Uterus (tissue), 4 donors: ENCODE measurements at places on chromosomes 6 and 20.

DNA sequence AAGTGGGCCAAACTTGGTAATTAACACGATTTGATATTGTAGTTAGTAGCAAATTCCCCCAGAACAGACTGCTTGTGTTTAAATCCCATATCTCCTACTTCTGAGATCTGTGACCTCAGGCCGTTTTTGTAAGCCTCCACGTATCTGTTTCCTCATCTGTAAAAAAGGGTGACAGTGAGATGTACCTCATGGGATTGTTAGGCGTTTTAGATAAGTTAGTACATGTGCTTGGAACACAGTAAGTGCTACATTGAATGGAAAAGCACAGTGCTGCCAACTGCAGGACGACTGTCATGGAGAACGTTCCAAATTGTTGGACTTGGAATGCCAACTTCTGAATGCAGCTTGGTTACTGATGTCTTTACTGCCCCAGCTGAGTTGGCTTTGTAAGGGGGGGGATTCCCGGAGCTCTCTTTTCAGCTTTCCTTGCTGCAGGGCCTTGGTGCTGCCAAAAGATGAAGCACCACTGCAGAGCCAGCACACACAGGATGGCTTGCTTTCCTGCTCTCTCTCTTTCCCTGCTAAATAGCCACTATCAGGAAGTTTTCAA is 108.6 kb downstream of the OPN5 start:
- DNase-seq: no peak

DNA sequence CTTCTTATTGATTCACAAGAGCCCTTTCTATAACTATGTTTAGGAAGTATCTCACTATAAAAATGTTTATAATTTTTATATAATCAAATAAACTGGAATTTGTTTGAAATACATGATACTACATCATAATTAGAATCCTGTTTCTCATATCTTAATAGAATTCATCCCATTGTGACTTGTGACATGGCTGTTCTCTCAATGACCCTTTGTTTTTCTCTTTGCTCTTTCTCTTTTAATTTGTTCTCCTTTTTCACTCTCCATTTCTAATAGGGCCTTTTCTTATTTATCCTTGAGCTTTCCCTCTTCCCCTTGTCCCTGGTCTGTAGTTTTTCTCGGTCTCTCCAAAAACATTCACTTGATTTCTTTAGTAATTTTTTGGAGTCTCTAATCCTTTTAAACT is 111.3 kb downstream of the ADGRB3 start:
- DNase-seq: no peak

DNA sequence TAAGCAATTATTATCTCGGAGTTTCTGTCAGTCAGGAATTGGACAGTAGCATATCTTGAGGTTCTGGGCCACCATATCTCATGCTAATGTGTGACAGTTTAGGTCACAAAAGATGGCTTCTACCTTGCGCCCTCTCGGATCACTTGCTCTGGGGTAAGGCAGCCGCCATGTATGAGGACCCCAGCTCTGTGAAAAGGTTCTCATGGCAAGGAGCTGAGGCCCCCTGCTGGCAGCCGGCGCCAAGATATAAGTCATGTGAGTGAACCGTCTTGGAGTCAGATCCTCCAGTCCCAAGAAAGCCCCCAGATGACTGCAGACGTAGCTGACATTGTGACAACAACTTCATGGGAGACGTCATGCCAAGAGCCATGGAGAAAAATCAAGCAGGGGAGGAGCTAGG is 670.8 kb downstream of the KIF16B start:
- DNase-seq: no peak

DNA sequence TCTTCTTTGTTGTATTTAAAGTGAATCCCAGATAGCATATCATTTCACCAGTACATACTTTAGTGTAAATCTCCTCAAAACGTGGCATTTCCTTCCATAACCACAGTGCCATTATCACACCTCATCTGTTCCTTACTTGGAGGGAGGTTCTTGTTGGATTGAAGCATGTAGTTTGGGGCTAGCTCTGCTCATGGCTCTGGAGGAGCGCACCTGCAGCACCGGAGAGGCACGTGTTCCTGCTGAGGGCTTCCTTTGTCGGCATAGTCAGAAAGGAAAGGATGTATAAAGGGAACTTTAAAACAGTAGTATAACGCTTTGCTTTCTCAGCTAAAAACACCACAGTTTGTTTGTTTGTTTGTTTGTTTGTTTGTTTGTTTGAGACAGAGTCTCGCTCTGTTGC is 121.7 kb upstream of the TMEM181 start:
- no peak for DNase-seq

- DNase-seq: no peak
Measured at GRCh38 chr20:59805786-59806577, 127.5 kb downstream of the SYCP2 start.

- no peak for DNase-seq
Measured at GRCh38 chr6:130730600-130730999, 96.6 kb upstream of the SMLR1 start.

DNA sequence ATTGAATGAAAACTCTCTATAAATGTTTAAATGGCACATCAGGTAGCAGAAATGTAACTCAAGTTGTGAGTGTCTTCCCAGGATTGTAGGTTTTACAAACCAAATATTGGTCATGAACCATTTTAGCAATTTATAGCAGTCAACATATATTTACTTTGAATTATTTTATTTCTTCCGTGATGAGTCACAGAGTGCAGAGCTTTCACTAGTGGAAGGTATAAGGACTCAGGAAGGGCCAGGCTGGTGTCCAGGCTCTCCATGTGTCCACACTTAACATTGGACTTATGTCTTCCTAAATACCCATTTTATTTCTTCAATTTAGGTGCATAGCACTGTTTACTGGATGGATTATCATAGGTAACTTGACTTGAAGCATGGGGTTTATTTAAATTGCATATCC is 120.9 kb downstream of the OLIG3 start:
- no peak for DNase-seq

- peak; percentile 26 for DNase-seq
Measured at GRCh38 chr20:38315290-38315966, 11.5 kb downstream of the BPI start.

DNA sequence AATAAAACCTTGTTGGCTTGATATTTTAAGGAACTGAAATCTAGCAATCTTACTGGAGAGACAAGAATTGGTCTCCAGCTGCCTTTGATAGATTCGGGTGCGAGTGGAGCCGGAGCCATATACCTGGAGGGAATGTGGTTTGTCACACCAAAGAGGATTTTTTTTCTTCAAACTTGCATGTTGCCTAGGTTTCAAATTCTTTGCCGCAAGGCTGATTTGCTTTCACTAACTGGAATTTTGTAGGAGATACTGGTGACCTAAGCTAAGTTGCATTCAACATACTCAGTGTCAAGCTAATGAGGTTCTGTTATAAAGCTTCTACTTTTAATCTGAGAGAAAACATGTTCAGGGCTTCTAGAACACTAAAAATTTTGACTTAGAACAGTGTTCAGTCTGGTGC is 39.7 kb upstream of the ASIP start:
- DNase-seq: no peak

DNA sequence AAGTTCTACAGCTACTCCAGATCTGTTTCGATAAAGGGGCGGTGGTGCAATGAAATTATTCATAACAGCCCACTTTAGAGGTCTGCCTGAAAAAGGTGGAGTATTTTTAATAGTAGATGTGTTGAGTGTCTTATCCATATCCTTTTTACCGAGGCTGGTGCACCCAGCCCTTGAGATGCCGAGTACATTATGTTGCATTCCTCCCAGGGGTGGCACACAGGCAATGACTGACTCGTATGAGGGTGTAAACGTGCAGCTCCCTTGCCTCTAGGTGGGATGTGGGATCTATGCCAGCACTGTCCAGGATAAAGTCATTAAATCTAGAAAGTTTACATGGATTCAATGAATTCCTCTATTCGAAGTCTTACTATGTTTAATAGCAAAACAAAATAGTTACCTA is 355.6 kb downstream of the PLCB1 start:
- no peak for DNase-seq

GRCh38 chr6:84825461-84825860 is 61.1 kb upstream of the TBX18 start:
- DNase-seq: no peak

DNA sequence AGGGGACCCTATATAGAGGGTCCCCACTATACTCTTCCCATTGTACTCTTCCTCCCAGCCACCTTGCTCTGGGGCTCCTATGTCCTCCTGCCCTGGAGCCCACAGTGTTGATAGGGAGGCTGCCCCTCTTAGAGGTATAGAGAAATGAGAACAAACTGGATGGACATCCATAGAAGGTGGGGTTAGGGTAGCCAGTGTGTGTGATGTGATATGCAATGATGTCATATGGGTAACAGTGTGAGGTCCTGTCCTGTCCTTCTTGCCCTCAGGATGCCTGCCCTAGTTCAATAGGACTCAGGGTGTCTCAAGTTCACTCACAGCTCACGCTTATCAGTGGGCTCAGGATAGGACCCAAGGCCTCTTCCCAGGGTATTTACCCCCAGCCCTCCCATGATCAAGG is 435 bp downstream of the PTCRA start:
- no peak for DNase-seq

DNA sequence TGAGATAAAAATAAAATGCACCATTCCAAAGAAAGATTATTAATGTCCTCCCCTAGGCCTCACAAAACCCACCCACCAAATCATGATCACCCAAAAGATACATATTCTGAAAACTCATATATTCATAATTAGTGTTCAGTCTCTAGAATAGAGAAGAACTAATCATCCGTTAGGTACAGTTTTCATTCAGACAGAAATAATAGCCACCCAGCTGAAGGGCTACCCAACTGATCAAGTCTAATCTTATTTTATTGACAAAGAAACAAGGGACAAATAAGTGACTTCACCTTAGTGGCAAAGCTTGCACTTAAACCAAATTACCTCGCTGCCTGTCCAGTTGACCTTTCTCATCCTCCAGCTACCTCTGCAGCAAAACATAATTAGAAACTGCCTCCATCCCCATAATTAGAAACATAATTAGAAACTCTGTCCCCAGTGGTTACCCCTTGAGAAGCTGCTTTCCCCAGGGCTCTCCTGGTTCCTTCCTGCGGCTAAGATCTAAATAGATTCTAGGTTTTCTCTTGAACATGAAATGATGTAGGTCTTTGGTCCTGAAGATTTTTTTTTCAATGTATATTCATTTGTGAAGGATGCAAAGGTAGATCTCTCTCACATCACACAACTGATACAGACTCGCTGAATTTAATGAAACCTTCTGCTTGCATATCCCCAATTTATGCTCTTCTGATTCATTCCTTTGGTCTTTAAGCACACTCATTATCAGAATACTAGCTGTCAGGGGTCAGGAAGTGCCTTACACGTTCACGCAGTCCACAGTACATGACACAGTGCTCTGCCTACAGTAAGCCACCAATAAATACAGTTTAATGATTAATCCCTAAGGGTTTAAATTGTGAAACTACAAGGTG is 46.3 kb downstream of the HBS1L start:
- DNase-seq: no peak

DNA sequence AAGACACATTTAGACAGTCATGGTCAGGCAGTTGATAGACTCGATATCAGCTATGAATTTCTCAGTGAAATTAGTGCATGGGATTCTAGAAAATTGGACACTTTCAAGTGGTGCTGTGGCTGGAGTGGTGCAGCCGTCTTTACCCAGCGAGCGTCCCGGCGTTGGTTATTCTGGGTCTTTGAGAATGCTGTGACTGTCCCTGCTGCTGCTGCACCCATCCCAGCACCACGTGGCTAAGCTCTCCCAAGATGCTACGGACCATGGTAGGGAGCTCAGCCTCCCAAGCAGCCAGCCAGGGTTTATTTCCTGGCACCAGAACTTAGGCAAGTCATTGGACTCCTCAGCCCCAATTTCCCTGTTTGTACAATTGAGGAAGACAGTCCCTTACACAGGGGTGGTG is 147.2 kb upstream of the RPS6KA2 start:
- DNase-seq: no peak

- no peak for DNase-seq
Measured at GRCh38 chr6:22147921-22148776, 148.7 kb downstream of the PRL start.

GRCh38 chr6:94260765-94261164 is 841.4 kb upstream of the EPHA7 start:
- no peak for DNase-seq

GRCh38 chr6:13404228-13404891 is 76.0 kb upstream of the TBC1D7 start:
- DNase-seq: no peak

DNA sequence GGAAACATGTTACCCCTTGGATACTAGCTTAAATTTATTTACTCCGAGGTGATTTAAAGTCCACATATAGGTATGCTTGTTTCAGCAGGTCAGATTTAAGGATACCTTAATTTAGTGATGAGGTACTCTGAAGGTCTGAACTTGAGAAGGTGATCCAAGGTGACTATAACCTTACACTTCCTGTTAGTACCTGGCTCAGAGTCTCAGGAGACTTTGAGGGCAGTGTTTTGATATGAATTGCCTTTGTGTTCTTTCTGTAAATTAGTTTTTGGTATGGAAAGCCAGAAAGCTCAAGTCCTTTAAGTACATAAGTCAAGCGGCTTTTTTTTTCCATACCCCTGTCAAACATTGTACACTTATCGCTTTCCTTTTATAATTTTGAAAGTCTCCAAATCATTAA is 489.0 kb downstream of the CDKAL1 start:
- no peak for DNase-seq

GRCh38 chr6:28785962-28786679 is 137.7 kb downstream of the TRIM27 start:
- no peak for DNase-seq

GRCh38 chr6:1739680-1740079 is 130.0 kb downstream of the FOXC1 start:
- DNase-seq: no peak

DNA sequence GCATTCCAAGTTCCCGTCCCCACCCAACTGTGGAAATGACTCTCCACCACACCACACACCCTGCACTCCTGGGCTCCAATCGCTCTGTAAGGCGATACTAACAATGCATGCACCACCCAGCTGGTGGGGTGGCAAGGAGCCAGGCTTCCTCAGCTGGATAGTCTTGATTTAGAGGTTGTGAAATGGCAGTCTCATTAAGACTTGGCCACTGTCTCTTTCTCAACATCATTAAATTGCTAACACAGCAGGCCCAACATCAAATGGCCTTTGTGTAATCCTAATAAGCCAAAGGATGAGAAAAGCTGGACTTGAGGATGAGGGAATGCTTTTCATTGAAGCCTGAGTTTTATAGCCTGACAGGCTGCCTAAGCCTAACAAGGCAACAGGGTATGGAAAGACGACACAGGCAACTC is 223.7 kb downstream of the GMDS start:
- peak; percentile 54 for DNase-seq

DNA sequence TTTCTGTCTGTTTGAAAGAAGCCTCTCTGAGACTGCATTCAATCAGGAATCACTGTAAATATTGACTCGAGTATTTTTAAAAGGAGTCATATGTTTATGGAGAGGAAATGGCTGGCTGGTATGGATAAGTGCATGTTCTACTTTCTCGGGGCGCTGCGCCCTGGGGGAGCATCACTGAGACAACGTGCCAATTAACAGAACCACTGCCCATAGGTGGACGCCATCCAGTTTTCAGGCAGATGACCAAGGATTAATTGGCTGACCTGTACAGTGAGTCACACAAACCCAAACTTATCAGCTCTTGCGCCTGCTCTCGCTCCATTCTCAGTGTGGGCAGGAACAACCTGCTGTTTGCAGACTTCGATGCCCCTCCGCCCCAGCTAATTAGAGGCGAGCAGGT is 571.2 kb downstream of the QKI start:
- DNase-seq: no peak

- no peak for DNase-seq
Measured at GRCh38 chr6:133131621-133132465, 109.3 kb upstream of the EYA4 start.

GRCh38 chr6:24205020-24205492 is 79.0 kb downstream of the NRSN1 start:
- no peak for DNase-seq

- no peak for DNase-seq
Measured at GRCh38 chr20:44028003-44028730, 113.5 kb downstream of the TOX2 start.

- DNase-seq: no peak
Measured at GRCh38 chr6:69827276-69827893, 30.6 kb upstream of the LMBRD1 start.
